ENCODE measurements at places on chromosomes 4 and X.

DNA sequence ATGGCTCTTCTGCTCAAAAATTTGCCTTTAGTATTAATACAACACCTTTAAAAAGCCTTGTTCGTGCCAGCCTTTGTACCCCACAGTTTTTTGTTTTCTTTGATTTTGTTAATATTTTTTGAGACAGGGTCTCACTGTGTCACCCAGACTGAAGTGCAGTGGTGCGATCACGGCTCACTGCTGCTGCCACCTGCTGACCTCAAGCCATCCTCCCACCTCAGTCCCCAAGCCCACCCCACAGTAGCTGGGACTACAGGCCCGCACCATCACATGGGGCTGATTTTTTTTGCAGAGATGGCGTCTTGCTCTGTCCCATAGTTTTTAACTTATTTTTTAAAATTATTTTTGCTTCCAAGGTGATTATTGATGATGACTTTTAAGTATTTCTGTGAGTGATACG is 134.0 kb downstream of the HTR2C start:
- H3K36me3 ChIP-seq = no peaks in the 10 kb centered on the region
- H3K4me1 ChIP-seq = no peaks in the 10 kb centered on the region
- H3K27ac ChIP-seq = no peak overlapping the region

- H3K4me1 ChIP-seq = no peaks in the 10 kb centered on the region
- no peak for DNase-seq
- no peak overlapping the region for H3K27ac ChIP-seq
- no peaks in the 10 kb centered on the region for H3K27me3 ChIP-seq
- H3K4me3 ChIP-seq = no peak overlapping the region
Observed at GRCh38 chr4:149498246-149498645, 317.4 kb downstream of the IQCM start.

- H3K27ac ChIP-seq = peak overlapping the region; percentile 68
- no peaks in the 10 kb centered on the region for H3K36me3 ChIP-seq
- peaks cover 31% of the 10 kb centered on the region for H3K4me1 ChIP-seq
- no peaks in the 10 kb centered on the region for H3K27me3 ChIP-seq
- no peak overlapping the region for H3K4me3 ChIP-seq
Observed at GRCh38 chr4:86536151-86536550, 58.0 kb upstream of the PTPN13 start.

DNA sequence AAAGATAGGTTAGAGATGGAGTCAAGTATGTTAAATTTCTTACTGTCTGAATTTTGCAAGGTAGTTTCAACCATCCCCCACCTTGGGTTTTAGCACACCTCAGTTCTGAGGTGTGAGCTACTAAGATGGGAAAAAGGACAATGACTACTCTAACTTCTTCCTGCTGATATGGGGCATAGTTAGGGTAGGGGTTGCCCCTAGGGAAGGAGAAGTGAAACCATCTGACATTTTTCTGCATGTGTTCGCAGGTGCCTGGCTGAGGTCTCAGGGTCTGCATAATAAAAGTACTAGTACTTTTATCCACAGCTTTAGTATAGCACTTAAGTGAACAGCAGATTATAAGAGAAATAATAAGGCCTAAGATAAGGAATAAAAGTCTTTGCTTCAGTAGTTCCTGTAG is 129.5 kb upstream of the CYSLTR1 start:
- no peaks in the 10 kb centered on the region for H3K36me3 ChIP-seq
- DNase-seq = no peak
- H3K27ac ChIP-seq = no peak overlapping the region
- no peaks in the 10 kb centered on the region for H3K27me3 ChIP-seq
- no peaks in the 10 kb centered on the region for H3K4me1 ChIP-seq

DNA sequence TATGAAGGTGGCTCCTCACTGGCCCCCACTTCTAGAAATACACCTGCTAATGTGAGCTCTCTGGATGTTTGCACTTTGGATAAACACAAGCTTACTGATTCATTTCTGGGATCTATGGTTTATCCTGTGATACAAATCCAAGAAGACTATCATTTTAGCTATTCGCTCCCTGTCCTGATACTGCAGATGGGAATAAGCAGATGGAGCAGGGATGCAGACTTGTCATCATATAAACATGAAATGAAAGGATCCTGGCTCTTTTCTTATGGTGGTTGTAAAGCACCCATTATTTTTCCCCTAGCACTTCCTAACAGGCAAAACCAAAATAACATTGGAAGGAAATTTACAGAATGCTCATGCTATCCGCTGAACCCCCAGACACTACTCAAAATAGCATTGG is 162.9 kb upstream of the NOCT start:
- no peak overlapping the region for H3K4me3 ChIP-seq
- no peaks in the 10 kb centered on the region for H3K36me3 ChIP-seq
- DNase-seq = no peak
- no peak overlapping the region for H3K27ac ChIP-seq

DNA sequence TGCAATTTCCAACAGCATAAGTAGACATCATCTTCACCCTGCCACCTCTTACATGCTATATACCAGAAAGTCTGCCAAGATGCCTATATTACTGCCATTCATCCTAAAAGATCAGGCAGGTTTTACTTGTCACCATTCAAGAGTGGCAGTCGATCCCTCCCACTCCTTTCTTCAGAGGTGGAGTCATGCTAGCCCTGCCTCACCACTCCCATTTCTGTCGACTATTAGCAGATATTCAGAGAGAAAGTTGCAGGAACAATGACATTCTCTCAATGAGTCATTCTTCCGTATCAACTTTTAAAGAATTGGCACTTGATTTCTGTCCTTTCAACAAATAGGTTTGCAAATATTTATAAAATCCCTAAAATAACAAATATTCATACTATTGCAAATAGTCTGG is 1060.1 kb downstream of the ADGRL3 start:
- H3K27ac ChIP-seq = no peak overlapping the region
- H3K27me3 ChIP-seq = peaks cover 9% of the 10 kb centered on the region
- H3K4me3 ChIP-seq = no peak overlapping the region
- H3K4me1 ChIP-seq = no peaks in the 10 kb centered on the region

GRCh38 chr4:119615068-119615719 is 13.4 kb downstream of the PDE5A start:
- H3K36me3 ChIP-seq = peaks cover 4% of the 10 kb centered on the region
- H3K27me3 ChIP-seq = no peaks in the 10 kb centered on the region
- no peak overlapping the region for H3K27ac ChIP-seq
- H3K4me1 ChIP-seq = peaks cover 5% of the 10 kb centered on the region

GRCh38 chrX:85024044-85024443 is 20.4 kb downstream of the APOOL start:
- H3K4me3 ChIP-seq = no peak overlapping the region
- no peak overlapping the region for H3K27ac ChIP-seq
- no peaks in the 10 kb centered on the region for H3K27me3 ChIP-seq
- no peaks in the 10 kb centered on the region for H3K4me1 ChIP-seq
